ENCODE measurements at places on chromosomes 5 and 9.

GRCh38 chr9:108934323-108934893, at the start of gene ABITRAM:
TSS of gene ABITRAM (plus strand) at chr9:108934400. CDS start at chr9:108934487, 87 bp downstream.
- DNase-seq = peak; percentile 85

DNA sequence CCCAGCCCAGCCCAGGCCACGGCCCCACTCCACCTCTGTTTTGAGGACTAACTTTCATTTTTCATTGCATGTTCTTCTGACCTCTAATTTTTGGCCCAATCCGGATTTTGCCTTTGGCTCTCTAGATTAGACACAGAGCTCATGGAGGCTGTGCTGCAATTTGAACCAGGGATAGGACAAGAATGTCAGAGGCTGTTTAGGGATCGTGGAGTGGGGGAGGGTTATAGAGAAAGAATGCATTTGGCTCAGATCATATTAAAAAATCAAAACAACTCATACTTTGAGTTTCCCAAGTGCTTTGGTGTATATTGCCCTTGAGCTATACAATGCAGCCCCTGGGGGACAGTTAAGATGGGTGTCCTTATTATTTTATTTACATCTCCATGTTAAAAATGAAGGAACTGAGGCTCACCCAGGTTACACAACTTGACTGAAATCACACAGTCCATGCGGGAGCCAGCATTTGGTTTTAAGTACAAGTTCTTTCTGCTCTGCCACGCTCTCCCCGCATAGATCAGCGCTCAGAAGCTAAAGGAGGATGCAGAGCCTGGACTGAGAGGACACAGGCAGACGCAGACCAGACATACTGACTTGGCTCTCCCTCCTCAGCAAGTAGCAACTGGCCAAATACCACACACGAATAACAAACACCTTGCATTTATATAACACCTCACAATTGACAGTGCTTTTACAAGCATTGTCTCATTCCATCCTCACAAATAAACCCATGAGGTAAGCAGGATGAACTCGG, 126.4 kb upstream of the RAI14 start:
- no peak for DNase-seq

DNA sequence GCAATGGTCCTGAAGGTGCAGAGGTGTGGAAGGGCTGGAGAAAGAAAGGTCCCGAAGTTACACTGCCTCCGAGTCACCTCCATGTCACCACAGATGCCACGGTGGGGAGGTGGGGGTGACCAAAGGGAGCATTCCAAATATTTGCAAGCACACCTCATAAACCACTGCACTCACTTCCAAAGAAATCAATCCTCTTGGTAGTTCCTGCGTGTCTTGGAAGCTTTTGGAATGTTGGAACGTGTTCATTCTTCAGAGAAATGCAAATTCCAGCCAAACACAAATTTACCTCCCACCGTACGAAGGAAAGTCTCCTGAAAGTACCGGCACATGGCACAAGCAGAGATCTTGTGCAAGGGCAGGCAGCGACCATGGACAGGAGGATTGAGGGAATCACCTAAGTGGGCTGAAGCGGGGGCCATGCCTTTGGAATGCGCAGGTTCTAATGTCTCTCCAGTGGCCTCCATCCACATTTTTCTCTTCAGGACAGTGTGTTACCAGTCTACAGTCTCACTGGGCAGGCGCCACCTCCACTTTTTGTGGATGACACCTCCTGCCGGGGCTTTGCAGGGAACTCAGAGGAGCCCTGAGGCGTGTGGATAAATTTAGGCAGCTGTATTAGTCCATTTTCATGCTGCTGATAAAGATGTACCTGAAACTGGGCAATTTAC, 54.0 kb downstream of the NSUN2 start:
- no peak for DNase-seq

GRCh38 chr9:91193087-91193657, 168.5 kb downstream of the AUH start:
- peak; percentile 13 for DNase-seq

DNA sequence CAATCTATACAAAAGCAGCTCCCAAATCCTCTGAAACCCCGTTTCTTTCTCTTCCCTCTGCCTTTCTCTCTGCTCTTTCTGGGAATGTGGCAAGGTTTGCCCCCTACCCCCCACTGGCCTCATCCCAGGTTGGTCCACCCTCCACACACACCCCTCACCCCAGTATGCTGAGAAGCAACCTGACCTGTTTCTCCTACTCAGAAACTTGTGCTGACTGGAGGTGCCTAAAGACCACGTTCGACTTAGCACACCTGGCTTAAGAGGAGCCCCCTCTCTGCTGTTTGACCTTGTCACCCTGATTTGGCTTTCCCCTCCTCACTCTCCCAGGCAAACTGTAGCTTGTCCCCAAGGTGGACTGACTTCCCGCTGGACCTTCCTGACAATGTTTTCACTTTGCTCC, 1.1 kb upstream of the SEPTIN8 start:
- DNase-seq = no peak

- DNase-seq = no peak
Measured at GRCh38 chr5:68242743-68243142, 27.2 kb downstream of the PIK3R1 start.

- DNase-seq = no peak
Measured at GRCh38 chr5:82306151-82306550, 28.0 kb upstream of the RPS23 start.

DNA sequence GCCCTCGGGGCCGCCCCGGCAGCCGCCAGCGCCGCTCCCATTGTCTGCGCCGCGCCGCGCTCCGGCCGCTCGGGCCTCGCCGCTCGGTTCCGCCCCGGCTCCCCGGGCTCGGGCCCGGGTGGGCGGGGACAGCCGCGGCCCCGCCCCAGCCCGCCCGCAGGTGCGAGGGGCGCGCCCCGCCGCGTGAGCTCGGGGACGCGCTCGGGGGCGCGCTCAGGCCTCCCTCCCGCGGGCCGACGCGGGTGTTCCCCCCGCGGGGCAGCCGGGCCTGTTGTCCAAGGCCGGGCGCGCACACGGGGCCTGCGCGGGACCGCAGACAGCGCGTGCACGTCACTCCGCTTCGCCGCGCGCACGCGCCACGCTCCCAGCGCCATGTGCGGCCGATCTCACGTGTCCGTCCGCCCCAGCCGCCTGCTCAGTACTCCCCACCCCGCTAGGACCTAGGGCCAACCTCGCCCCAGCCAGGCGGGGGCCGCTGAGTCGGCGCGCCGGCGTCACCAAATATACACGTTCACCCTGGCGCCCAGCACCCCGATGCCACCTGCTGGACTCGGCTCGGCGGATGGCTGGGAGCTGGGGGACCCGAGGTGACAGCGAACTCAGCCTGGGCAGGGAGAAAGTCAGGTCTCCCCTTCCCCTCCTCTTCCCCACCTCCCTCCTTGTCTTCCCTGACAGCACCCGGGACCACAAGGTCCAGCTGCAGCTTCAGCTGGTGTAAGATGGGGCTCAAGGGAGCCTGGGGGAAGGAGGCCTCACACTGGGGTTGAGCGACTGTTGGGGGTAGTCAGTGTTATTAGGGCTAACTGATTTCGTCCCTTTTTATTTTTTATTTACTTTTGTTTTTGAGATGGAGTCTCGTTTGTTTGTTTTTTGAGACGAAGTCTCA, 14.3 kb downstream of the GBGT1 start:
- DNase-seq = peak; percentile 38

- no peak for DNase-seq
Measured at GRCh38 chr5:92147266-92147665, 764.1 kb upstream of the ARRDC3 start.

- DNase-seq = no peak
Measured at GRCh38 chr9:101579711-101580545, 14.8 kb downstream of the PPP3R2 start.

DNA sequence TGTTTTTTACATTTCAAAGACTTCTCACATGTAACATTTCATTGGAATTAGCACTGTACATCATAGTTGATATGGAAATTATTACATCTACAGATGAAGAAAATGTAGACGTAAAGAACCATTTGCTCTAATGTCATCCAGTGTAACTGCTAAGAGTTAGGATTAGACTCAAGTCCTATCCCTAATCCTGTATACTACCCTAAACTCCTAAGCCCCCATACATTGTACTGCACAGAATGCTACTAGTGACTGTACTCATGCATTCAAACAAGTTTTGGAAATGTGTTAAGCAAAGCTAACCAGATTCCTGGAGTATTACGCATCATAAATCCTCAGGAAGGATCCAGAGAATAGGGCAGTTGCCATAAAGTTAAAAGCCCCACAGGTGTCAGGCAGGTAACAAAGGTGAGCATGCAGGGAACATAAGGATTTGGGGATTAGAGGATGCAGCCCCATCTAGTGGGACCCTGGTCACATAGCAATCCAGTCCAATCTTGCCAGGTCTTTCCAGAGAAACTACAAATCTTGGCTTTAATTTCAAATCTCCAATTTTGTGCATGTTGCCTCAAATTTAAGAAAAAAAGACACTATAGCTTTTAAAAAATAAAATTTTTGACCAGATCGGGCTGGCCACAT, 32.0 kb downstream of the HAVCR1 start:
- no peak for DNase-seq

- peak; percentile 8 for DNase-seq
Measured at GRCh38 chr5:174910245-174910737, 185.9 kb downstream of the MSX2 start.

DNA sequence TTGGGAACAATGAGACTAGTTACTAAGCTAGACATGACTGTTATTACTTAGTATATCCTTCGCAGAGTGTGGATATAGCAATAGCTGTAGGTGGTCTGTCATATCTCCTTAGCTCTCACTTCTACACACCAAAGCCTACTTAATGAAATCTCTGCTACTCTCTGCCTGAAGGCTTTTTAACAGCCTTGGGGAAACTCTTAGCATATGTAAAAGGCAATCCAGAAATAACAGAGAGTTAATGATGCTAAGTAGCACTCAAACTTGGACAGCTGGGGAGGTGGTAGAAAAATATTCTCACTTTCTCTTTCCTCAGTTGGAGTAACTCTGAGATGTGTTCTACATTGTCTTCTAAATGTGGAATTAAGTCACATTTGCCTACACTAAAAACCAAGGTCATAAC, 30.2 kb upstream of the C6 start:
- no peak for DNase-seq

GRCh38 chr5:56102889-56103288, 108.1 kb upstream of the IL6ST start:
- no peak for DNase-seq

- DNase-seq = no peak
Measured at GRCh38 chr9:129841071-129841470, 5.8 kb downstream of the USP20 start.

- no peak for DNase-seq
Measured at GRCh38 chr5:66629446-66629845, 33.3 kb downstream of the MAST4 start.

DNA sequence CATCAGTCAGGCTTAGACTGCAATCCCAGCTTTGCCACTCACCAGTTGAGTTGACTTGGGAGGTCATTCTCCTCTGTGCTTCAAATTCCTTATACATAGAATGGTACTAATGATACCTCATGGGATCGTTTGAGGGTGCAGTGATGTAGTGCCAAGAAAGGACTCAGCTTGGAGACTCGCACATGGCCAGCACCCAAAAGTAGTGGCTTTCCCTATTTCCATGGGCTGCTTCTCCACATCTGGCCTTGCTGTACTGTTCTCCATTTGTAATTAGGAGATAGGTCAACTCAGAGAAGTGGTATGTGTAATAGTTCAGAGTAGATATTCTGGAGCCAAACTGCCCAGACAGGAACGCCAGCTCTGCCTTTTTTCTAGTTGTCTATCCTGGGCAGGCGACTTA, 5.5 kb downstream of the CCL19 start:
- no peak for DNase-seq

DNA sequence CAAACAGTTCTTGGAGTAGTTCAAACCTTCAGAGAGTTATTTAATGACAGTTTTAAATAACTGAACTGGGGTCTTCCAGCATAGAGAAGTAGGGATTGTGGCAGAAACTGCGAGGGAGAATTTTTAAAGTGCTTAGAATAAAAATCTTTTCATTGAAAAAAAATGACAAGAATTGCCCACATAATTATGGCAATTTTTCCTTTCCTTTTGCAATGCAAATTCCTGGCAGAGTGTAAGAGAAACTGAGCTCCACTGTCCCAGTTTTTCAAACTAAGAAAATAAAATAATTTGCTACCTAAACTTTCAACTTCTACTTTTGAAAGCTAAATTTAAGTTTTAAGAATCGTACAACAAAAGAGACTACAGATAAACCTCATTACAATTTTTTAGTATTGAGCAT, 2.3 kb upstream of the PTGER4 start:
- no peak for DNase-seq

GRCh38 chr5:67253911-67254310, 57.3 kb upstream of the CD180 start:
- no peak for DNase-seq
